ENCODE measurements at places on chromosomes 2 and 18. TPM values are rescaled to one million over a fixed set of nuclear protein-coding genes. Genes with fewer than 3 reads are reported as not detected.

AUP1 gene
- total RNA-seq: 75.3 TPM

HRH4 gene
- total RNA-seq: 0.36 TPM

CIB4 gene
- not detected for total RNA-seq

DNA sequence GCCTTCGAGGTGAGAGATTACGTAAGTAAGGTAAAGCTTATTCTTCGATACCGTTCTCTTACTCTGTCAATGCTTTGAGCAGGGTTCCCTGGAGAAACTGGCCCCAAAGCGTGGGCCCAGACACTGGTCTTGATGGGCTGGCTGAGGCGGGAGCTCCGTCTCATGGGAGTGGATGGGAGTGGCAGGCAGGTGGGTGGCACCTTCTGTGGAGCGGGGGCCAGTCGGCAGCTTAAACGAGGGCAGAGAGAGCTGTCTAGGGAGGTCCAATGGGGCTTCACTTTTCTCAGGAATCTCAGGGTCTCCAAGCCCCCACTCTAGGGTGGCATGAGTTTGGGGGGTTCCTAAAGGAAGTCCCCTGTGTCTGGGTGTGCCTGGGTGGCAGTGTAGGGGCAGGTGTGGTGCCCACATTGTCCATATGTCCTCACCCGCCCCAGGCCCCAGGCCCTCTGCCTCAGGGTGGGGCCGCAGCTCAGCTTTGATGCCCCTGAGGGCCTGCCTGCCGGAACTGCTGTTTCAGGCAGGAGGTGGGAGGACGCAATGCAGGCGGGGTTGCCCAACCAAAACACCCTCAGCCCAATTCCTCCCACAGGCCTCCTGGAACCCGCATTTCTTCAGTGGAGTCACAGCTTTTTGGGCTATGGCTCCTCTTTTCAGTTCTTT is 32.5 kb upstream of the FOSL2 start:
- DNase-seq: no peak

GRCh38 chr2:105391763-105392662 is 6.8 kb downstream of the FHL2 start:
- no peak for DNase-seq

DNA sequence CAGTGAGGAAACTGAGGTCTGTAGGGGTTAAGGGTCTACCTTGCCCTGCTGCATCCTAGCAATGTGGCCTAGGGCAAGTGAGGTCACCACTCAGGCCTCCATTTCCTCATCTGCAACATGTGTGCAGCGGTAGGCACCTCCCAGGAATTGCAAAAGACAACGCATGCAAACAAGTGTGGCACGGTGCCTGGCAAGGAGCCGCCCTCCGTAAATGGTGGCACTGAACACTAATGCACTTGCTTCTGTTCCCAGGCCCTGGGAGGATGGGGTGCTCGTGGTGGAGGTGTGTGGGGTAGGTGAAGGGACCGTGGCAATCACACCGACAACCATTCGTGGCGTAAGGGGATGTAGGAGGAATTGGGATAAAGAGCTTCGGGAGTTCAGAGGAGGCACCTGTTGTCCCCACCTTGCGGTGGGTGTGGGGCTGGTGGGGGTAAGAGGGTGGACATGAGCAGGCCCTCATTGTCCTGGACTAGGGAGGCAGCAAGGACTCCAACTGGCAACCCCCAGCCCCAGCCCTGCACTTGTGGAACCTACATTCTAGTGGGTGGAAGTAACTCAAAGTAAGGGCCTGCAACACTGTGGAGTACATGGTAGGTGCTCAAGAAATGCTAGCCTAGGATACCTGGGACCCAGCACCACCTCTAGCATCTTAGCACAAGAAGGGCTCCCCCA is 26.0 kb downstream of the ATOH8 start:
- DNase-seq: peak; percentile 56

ZNF804A gene
- 0.13 TPM for total RNA-seq

DNA sequence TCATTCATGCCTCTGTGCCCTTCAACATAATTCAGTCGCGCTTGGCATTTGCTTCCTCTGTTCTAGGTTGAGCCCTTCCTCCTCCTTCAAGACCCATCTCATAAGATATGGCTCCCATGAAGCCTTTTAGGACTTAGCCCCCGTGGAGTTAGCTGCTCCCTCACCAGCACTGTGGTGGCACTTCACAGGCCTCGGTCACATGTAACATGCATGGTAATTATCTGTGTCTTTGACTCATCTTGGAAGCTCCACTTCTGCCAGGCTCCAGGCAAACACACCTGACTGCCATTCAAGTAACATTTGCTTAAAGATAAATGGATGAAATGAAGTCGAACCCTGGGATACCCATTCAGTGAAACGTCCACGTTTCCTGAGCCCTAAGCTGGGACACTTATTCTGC is 484.7 kb downstream of the EIPR1 start:
- DNase-seq: no peak

IGFBP5 gene
- 316 TPM for total RNA-seq

TSPYL6 gene
- total RNA-seq: 0.13 TPM

DNAJC5G gene
- not detected for total RNA-seq

CCDC74A gene
- 12.8 TPM for total RNA-seq

DNA sequence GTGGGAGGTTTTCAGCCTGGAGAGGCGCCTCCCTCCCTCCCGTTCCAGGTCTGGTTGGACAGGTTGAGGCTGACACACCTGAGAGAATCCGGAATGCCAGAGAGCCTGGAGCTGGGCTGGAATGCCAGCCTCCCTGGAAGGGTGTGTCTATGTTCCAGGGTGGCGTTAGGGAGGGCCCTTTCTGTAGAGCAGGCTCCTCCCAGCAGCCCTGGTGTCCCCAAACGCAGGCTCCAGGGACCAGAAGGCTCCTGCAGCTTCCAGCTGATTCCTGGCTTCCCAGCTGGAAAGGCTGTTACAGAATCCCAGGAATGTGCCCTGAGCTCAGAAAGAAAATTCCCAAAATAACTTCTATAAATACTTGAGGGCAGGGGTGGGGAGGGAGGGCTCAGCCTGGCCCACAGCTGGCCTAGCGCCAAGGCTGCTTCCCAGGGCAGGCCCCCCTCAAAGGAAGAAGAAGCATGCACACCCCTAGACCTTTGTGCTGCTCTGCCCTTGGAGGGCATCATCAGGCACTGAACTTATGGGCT is 85.4 kb downstream of the STPG4 start:
- DNase-seq: no peak

TMEM37 gene
- 7.1 TPM for total RNA-seq

GRCh38 chr2:177283906-177284305 is 19.4 kb upstream of the NFE2L2 start:
- no peak for DNase-seq

- DNase-seq: no peak
These were observed 101.2 kb downstream of the FSHR start for GRCh38 chr2:49053156-49053555.

ANAPC1 gene
- total RNA-seq: 35.6 TPM

DNA sequence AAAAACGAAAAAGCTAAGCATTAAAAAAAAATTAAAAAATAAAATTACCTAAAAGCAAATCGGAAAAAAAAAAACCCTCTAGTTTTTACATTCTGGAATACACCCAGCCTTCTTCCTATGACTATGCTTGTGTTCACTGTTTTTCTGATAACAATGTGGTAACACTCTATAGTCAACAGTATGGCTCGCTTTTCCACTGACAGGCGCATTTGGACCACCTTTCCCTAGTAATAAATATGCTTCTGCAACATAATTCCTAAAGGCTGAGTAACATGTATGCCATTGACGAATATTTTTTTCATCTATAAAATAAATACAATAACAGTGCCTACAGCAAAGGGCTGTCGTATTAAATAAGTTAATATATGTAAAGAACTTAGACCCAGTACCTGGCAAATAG is 27.9 kb downstream of the NOL10 start:
- DNase-seq: no peak

DNA sequence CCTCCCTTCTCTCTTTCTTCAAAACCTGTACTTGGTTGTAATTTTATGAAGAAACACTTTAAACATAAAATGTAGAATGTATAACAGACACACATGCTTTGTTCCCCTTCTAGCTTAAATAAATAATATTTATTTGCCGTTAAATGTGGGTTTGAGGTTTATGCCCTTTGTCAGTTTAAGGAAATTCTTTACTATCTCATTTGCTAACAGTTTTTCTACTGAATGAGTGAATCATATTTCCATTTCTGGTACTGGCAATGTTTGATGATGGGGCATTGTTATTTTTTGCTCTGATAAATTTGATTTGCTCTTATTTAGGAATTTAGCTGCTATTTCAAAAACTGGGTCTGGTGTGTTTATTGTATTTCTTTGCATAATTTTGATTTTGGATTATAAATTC is 555.6 kb downstream of the CCDC85A start:
- DNase-seq: no peak

CROCC2 gene
- total RNA-seq: 0.18 TPM

DNA sequence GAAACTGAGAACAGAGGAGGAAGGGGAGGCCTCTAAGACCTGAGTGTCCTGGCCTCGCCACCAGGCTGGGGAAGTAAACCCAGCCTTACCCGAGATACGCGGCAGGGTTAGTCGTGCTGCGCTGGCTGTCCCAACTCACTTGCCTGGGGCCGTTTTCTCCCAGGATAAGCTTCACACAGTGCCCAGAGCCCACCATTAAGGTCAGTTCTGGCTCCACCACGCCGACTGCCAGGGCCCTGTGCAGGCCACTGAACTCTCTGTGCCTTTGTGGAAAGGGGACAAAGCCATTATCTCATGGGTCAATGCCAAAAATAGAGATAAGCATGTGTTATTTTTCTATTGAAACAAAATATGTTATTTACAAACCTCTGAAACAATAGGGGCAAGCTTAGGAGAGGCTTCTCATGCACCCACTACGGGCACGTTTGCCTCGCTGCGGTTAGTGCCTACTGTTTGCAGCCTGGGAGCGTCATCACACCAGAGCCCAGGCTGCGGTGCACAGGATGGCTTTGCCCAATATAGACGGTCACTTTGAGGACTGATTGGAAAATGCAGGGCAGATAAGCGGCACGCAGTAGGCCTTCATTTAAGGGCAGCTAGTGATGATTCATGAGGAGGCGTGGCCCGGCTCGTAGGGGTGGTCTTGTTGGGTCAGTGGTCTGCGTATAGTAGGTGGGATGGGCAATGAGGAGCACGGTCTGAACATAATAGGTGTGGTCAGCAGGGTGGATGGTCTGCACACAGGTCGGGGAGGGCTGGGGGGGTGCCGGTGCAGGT is 242.1 kb downstream of the GLI2 start:
- DNase-seq: no peak

DNA sequence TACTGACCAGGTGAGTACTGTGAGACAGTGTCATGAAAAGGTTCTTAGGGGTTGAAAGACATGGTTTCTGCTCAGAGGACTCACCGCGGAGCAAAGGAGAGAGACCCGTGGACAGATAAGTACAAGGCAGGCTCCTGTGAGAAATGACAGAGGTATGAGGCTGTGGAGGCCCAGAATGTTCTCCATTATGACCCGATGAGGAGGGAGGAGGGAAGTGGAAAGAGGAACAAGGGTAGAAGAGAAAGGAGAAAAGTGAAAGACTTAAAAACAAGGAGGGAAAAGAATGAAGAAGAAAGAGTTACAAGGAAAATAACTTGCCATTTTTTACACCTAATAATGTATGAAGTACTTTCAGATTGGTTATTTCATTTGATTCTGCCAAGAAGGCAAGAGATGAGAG is 29.8 kb downstream of the MAPRE3 start:
- DNase-seq: no peak

ARHGEF33 gene
- total RNA-seq: 4.0 TPM

All from sciatic nerve (tissue), 2 donors.